Fibroblast of skin of scalp (primary cell): ENCODE measurements at places on chromosomes 6 and 20.

DNA sequence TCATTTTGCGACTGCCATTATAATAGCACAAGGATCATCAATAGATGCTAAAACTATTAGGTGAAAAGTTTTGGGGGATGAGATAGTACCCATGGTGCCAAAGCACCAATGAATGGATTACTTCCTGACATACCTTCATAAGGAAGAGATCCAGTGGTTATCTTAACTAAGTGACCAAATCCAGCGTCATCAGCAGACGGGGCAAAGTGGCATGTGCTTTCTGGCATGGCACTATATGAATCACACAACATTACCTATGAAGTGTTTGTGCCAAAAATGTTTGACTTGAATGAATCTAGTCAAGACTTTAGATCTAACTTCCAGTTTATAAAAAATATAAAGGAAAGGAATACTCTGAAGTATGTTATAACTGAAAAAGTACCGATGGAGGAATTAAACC, 10.8 kb downstream of the TRIM26 start:
- DNase-seq: no peak

DNA sequence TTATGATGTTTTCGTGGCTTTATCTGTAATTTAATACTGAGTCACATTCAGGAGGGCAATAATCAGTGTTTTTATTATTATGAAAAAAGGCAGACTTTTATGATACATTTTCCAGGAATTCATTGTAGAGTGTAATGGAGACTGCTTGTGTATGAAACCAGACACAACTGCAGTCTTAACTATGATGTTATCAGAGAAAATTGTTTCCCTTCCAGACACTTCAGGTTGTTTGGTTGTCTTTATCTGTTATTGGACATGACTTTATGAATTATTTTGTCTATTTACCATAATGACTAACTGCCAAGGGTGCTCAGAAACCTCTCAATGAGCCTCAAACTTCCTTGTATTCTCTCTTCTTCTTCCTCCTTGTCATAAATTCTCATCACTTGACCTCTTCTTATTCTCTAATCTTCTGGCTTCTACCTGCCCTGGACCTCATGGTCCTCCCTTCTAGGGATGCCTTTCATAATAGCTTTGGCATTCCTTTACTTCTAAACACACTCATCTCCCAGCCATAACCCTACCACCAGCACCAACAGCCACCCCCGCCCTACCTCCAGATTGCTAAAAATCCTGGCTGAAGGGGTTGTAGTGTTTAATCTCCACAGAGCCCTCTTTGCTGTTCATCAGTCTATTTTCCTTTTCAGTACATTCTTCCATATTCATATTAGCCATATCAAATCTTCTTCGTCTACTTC, 492.5 kb downstream of the CDKAL1 start:
- DNase-seq: peak; percentile 71

- peak; percentile 50 for DNase-seq
Measured at GRCh38 chr6:154969796-154970195, 25.3 kb upstream of the TIAM2 start.

GRCh38 chr6:130676077-130676772, 151.0 kb upstream of the SMLR1 start:
- no peak for DNase-seq

GRCh38 chr6:3233904-3234303, 6.5 kb upstream of the TUBB2B start:
- DNase-seq: no peak

GRCh38 chr20:45138561-45139300, 14.5 kb upstream of the WFDC12 start:
- peak; percentile 5 for DNase-seq

DNA sequence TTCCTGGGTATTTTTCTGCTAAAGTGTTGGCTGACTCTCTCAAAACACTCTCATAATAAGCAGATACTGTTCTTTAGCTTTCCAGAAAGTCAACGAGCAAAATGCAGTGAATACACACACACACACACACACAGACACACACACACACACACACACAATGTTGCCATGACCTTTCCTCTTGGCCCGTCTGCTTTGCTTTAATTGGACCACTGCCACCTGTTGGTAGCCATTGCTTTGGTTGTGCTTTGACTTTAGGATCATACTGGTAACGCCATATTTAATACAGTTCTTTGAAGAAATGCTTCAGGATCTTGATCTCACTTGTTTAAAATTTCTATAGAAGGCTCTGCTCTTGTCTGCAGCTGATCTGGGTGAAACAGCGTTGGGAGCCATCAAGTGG, 4.4 kb downstream of the FIG4 start:
- DNase-seq: no peak
